ENCODE measurements at places on chromosomes 7 and 10.

DNA sequence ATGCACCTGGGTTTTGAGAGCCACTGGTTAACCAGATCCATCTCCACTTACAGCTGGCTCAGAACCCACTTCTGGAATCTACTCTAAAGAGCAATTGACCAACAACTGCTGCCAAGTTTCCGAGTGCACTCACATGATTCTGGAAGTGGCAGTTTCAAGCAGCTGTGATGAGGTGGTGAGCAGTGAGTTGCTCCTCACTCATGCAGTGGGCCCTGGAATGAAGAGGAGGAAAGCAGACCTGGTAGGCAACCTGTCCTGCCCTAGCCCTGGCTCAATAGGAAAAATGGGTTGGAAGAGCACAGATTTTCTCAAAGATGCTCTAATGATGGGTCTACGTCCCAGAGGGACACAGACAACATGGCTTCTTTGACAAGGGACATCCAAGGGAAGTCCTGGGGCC is 70.7 kb upstream of the NPY start:
- no peak for DNase-seq

GRCh38 chr7:101269664-101270063 is 24.8 kb upstream of the FIS1 start:
- no peak for DNase-seq

DNA sequence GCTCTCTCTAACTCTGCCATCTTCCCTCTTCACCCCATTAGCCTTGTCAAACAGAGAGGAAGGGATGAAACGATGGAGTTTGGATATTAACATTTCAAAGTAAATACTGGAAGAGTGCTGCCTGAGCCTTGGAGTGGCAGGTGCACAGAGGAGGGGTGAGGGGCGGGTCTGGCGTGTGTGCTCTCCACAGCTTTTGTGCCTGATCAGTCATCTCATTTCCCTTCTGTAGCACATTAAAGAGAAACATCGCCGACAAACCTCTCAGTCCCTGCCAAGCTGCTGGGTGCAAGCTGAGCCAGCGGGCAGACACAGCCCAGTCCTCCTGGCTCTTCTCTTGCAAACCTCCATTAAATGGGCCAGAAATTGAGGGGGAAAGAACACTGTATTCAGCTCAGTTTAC is 76.2 kb downstream of the SLIT1 start:
- DNase-seq: no peak

DNA sequence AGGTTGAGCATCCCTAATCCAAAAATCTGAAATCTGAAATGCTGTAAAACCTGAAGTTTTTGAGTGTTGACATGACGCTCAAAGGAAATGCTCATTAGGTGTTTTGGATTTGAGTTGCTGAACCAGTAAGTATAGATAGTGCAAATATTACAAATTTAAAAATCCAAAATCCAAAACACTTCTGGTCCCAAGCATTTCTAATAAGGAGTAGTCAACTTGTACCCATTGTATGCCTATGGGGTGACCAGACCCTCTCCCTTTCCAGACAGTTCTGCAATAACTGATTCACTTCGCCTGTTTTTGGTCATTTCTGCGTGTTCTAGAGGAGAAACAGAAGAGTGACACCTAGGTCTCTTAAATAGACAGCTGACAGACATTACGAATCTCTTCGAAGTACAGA is 90.3 kb downstream of the MMRN2 start:
- DNase-seq: no peak

DNA sequence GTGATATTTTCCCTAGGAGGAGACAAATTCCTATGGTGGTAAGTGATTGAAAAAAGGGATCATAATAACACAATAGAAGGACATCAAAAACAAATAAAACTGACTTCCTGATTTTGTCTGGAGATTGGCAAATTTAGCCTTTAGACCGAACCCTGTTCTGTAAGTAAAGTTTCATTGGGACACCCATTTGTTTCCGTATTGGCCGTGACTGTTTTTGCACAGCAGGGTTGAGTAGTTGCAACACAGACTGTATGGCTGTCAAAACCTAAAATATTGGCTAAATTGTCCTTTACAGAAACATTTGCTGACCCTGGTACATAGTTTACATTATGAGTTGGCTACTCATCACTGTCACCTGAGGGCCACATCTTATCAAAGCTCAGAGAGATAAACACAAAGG is 168.6 kb downstream of the PRKCQ start:
- no peak for DNase-seq

GRCh38 chr7:19401461-19401860 is 256.2 kb upstream of the FERD3L start:
- DNase-seq: no peak
